NCI-H1048 (cell line): ENCODE measurements at places on chromosomes 2 and 18.

- DNase-seq: no peak
Observed at GRCh38 chr2:41920812-41921211, 127.0 kb upstream of the PKDCC start.

- DNase-seq: no peak
Observed at GRCh38 chr2:70926042-70926441, 9.7 kb upstream of the ATP6V1B1 start.

GRCh38 chr2:164954954-164955701 lies at the start of gene SLC38A11:
SLC38A11 (minus strand) TSS chr2:164955525; CDS start chr2:164955247, 278 bp downstream.
- DNase-seq: no peak

DNA sequence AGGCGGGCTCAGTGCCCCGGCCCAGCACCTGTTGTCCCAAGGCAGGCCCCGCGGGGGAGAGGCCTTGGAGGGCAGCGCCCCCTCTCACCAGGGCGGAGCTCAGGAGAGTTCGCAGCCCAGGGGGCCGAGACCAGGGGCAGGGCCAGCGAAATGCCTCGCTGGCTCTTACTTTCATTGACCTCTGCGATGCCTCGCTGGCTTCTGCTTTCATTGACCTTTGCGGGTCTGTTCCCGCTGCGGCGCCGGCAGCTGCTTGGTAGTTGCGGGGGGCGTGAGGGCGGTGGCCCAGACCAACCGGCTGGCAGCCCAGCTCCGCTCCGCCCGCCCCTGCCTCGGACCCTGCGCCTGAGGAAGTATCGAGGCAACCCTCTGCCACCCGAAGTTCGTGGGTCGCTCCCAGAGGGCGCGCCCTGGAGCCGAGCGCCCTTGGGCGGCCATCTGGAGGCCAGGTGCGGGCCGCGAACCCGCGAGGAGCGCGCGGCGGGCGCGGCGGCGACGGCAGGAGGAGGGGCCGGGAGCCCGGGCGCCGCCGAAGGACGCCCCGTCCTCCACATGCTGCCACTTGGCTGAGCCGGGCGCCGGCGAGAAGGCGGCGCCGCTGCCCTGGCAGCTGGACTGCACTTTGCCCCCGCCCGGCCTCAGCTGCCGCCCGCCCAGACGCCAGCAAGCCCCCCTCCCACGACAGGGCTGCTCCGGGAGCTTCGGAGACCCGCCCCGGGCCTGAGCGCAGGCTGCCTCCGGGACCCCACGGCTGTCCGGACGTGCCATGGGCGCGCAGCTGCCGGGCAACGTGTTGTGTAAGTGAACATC lies 118.0 kb upstream of the MSTN start:
- DNase-seq: no peak

- DNase-seq: no peak
Observed at GRCh38 chr18:7207366-7207915, 23.4 kb upstream of the LRRC30 start.

- DNase-seq: no peak
Observed at GRCh38 chr2:14827226-14828023, 194.9 kb downstream of the LRATD1 start.

DNA sequence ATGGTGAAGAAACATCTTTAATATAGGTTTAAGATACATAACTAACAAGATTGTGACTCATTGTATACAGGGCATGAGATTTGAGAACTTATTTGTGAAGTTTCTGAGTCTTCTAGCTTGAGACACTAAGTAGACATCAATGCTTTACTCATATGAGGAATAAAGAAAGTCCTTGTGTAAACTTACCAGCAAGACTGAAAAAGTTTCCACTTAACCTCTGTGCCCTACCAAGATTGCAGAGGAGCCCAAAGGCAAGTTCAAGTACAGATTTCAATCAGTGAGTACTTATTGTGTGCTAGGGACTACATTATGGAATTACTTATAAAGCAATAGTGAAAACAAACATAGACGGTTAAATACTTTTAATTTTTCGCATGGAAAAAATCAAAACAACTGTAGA lies 1041.2 kb upstream of the CELF4 start:
- no peak for DNase-seq

- DNase-seq: no peak
Observed at GRCh38 chr18:77750006-77750405, 500.4 kb downstream of the GALR1 start.

- DNase-seq: no peak
Observed at GRCh38 chr2:48514348-48515003, 15.5 kb upstream of the STON1 start.

DNA sequence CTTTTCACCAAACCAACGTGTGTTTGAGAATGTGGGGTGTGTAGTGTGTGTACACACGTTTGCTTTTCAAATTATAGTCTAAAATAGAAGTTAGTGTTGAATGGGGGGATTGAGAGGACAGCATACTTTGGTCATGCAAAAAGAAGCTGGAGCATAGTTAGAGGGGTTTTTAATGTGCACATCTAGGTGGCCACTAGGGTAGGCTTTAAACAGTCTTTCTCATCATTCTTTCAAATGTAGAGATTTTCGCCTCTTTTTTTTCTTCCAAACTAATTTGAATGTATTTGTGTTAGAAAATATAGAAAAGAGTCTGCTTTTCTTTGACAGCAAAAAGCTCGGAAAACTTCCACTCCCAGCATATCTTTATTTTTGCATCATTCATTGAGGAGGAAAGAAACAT lies 165.2 kb upstream of the MYO3B start:
- DNase-seq: no peak

GRCh38 chr2:74316627-74317295 lies 26.5 kb downstream of the SLC4A5 start:
- no peak for DNase-seq

DNA sequence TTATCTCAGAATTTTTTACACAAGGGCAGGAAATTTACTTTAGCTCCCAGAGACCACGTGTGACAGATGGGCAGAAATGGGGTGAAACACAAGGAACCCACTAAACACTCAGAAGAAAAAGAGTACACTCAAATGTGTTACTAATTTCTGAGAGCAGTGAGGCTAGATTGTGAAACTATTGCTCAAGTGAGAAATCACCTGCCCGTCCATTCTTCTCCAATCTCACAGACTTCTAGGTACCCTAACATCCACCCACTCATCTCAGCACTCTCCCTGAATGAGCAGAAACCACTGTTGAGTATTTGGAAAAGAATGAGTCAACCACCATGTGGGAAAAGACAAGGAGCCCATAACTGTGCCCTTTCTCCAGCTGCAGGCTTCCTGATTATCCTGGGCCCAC lies 293.0 kb upstream of the CDH2 start:
- DNase-seq: no peak

DNA sequence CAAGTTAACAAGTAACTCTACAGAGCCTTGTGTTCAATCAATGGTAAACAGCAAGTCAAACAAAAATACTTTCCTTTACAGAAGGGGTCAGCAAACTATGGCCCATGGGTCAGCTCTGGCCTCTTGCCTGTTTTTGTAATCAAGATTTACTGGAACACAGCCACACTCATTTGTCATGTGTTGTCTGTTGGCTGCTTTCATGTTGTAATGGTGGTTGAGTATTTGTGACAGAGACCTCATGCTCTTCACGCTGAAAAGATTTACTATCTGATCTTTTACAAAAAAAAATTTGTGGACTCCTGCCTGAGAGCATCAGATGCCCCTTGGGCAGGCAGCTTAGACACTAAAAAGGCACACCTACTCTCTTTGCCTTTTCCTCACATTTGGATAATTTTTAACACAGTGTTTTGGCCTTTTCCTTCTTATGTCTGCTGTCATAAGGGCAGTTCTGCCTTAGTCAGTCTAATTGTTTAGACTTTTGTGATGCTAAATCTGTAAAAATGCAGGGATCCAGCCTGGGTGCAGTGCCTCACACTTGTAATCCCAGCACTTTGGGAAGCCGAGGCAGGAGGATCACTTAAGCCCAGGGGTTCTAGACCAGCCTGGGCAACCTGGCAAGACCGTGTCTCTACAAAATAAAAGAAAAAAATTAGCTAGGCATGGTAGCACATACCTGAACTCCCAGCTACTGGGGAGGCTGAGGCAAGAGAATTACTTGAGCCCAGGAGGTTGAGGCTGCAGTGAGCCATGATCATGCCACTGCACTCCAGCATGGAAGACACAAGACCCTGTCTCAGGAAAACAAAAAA lies 18.3 kb downstream of the IL1B start:
- DNase-seq: no peak

DNA sequence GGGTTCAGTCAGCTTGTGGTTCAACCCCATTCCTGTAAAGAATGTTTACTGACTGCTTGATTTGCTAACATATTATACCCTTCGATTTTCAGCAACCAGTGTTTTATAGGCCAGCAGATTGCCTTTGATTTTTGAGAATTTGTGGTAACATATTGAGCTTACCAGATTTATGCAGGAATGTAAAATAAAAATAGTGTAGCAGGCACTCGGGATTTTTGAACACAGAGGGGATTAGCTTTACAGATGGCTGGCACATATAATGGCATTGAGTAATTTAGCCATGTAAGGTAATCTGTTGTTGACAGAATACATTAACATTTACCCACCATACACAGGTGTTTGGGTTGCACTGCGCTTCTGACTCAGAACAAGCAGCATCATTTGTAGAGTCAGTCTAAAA lies 354.0 kb downstream of the LRRTM1 start:
- no peak for DNase-seq

- DNase-seq: no peak
Observed at GRCh38 chr2:192155511-192156118, 39.1 kb downstream of the TMEFF2 start.

DNA sequence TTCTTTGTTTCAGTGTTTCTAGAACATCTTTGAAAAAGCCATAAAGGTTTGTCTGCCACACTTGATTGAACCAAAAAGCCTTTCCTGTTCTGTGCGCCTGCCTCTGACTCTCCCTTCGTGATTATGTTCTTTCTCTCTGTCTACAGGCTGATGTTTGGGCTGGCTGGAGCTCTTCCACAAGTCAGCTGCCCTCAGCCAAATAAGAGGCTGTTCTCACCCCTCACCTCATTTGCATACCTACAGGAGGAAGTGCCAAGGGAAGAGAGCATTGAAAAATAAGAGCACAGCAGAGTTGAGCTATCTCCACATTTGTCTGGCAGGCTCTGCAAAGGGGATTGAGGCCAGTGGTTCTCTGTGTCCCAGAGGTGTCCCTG lies 15.8 kb downstream of the INPP5D start:
- no peak for DNase-seq

- DNase-seq: no peak
Observed at GRCh38 chr2:139609109-139609508, 828.9 kb upstream of the NXPH2 start.

GRCh38 chr2:127511090-127511695 lies 15.1 kb downstream of the IWS1 start:
- no peak for DNase-seq

DNA sequence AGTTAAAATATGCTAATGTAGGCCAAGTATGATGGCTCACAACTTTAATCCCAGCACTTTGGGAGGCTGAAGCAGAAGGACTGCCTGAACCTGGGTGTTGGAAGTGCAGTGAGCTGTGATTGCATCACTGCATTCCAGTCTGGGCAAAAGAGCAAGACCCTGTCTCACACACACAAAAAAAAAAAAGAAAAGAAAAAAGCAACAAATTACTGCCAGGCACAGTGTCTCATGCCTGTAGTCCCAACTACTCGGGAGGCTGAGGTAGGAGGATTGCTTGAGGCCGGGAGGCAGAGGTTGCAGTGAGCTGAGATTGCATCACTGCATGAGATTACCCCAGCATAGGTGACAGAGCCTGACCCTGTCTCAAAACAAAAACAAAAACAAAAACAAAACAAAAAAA lies 110.6 kb downstream of the PRELID3A start:
- DNase-seq: no peak

GRCh38 chr2:104344985-104345384 lies 508.9 kb upstream of the POU3F3 start:
- DNase-seq: no peak

- no peak for DNase-seq
Observed at GRCh38 chr2:129179199-129179598, 800.3 kb upstream of the RAB6C start.

GRCh38 chr2:203533676-203534591 lies 1.2 kb downstream of the RAPH1 start:
- no peak for DNase-seq

DNA sequence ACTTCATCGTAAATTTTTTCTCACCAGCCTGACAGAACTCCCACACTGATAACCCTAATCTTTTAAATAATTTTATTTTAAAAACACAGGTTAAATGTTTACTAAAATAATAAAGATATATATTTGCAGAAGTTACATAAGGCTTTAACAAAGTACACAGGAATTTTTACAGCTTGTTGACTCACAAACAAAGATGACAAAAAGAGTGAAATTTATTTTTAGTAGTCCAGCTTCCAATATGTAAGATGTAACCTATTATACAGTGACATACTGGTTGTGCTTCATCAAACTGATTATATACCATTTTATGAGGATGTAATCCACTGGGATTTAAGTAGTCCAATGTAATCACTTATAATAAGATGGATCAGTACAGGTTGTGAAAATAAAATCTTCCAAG lies 348.9 kb upstream of the SLC39A10 start:
- no peak for DNase-seq

DNA sequence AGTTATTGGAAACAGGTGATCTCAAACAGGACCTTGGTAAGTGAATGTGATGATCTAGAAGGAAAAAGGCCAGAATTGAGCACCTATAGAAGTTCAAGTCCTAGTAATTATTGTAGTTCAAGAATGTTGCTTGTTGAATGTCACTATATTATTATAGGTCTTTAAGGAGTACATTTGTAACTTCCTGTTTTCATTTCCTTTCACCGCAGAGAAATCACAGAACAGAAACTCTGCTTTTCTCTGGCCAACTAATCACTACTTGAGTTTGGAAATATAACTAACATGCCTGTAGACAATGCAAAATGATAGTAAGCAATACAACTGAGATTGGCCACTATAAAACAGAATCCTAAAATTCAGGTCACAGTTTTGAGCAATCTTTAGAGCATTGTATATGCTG lies 61.8 kb upstream of the EFEMP1 start:
- no peak for DNase-seq

DNA sequence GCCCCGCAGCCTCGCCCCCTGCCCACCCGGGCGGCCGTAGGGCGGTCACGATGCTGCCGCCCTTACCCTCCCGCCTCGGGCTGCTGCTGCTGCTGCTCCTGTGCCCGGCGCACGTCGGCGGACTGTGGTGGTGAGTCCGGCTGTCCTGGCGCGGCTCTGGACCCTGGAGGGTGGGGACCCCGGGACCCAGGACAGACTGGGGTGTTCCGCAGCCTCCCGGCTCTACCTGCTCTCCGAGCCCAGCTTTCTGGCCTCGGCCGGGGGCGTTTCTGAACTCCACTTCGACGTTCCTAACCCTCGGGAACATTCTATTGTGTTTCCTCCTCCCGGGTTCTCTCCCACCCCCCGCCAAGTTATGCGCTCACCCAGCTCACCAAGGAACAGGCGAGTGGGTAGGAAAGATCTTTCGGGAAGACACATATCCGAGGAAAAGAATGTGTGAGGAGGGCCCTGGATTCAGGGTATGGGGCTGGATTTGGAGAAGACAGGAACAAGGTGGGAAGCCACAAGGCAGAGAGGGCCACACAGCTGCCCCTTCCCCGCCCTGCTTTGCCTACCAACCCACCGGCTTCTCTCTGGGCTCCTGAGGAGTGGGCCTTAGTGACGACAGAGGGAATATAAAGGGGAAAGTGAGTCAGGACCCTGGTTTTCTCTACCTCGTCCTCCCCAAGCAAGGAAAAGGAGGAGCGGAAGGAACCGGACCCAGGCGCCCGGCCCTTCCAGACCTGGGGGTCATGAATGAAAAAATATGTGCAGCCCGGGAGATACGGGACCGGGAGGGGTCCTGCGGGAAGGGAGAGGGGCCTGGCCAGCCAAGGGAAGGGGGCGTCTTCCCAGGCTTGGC lies 605 bp downstream of the WNT6 start:
- DNase-seq: no peak
